ENCODE measurements at places on chromosomes 1 and 21.

GRCh38 chr1:36223381-36223995 is 755 bp upstream of the THRAP3 start:
- DNase-seq: no peak

DNA sequence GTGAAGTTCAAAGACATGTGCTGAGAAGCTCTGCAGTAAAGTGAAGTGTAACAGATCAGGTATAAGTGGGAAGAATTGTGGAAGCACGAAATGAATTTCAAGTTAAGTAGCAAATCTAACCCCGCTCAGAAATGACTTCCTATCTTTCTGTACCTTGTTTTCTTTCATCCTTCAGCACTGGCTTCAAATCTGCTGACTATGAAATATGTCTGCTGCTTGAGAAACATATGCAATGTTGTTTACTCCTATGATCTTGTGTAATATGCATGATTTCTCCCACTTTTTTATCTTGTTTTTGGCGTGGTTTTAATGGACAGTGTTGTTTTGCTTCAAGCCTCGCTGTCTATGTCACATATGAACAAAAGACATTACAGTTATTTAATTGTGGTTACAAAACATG is 545.3 kb upstream of the NCAM2 start:
- no peak for DNase-seq

- DNase-seq: no peak
These were observed 178.0 kb upstream of the DPT start for GRCh38 chr1:168907053-168907452.

DNA sequence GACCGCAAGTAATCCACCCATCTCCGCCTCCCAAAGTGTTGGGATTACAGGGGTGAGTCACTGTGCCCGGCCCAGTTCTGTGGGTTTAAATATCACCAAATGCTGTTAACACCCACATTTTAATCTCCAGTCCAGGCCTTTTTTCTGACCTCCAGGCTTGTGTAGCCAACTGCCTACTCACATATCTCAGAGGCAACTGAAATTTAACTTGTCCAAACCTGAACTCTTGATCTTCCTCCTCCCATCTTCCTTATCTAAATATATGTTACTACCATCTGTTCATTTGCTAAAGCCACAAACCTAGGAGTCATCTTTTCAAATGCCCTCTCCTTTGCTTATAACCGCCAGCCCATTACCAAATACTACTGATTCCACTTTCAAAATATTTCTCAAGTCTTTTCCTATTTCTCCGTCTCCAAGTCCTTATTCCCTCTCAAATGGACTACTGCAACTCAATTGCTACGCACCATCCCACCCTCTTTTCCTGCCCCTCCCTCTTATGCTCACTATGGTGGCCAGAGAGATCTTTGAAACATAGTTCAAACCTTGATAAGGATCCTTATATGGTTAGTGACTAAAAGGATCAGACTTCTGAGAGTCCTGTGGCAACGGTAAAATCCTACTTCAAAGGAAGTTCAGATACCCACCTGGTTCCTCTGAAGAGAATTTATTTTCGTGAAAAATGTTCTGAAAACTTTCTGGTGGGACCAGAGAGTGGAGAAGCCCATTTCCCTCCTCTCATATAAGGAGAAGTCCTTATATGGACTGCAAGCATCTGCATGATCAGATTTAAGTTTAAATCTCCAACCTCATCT is 78.5 kb upstream of the CDC42BPA start:
- DNase-seq: no peak

DNA sequence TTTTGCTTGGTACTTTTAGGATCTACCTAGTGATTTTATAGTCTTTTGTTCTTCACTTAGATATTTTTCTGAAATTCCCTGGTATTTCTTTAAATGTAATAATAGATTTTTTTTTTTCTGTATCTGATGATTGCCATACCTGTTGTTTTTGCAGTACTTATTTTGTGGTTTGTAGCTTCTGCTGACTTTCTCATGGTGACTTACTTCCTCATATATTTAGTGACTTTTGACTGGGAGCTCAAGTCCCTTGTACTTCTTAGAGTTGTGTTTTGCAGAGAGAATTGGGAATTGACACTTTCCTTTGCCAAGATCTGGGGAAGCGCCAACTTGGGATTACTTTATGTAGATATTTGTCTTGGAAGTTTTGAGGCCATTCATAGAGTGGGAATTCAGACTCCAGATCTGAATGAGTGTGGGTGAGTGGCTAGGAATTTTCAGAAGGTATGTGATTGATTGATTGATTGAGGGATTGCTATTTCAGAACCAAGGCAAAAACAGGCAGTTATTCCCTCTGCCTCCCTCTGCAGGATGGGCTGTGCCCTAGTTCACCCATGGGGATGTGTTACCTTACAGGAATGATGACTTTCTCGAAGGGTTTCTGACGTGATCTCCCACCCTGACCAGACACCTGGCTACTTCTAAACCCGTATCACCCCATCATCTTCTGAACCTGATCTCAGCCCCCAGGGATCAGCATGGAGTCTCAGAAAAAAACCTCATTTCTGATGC is 219.5 kb downstream of the URB2 start:
- DNase-seq: no peak

GRCh38 chr1:234858722-234859121 is 248.7 kb upstream of the IRF2BP2 start:
- DNase-seq: no peak

DNA sequence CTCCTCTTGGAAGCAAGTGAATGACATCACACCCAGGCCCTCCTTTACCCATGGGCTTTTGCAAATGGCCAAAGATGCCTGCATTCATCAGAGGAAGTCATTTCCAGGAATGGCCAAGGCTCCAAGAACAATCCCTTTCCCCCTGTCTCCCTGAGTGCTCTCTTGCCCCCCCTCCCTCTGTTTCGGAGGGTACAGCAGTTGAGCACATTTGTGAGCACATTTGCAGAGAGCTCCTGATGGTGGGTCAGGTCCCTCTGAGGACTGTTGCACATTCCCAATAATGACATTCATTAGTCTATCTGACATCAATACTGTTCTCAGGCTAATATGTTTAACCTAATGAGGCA is 113.4 kb downstream of the MATN1 start:
- DNase-seq: no peak

DNA sequence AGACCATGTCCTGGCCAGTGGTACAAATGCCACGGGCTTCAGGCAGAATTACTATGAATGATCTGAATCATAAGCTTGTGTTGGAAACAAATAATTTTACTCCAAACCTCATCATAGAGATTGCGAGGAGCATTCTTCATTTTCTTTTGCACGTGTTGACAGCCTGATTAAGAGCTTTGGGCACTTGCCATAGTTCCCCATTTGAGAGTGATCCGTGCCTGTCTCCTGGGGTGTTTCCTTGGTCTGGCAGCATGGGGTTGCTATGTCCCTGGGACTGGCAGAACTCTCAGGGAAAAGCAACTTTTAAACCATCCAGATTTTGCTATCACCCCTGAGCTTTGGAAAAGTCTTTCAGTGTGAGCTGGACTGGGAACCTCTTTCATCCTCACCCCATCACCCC is 54.3 kb upstream of the KCNJ6 start:
- no peak for DNase-seq

DNA sequence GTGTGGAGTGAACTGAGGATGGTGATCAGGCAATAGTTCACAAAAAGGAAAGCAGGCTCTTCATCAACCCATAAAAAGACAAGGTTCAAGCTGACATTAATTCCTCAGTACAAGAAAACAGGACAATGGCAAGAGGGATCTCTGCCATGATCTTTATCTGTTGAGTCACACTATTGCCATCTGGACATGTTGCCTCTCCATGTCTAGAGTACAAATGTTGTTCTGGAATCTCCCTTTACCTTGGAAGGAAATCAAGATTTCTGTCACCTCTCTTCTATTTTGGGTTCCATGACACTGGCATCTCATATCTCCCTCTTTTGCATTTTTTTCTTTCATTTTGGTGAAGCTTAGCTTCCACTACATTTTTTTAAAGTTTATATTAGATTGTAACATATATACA is 329.1 kb downstream of the USP25 start:
- no peak for DNase-seq

GRCh38 chr1:40338745-40339419 is 21.8 kb upstream of the COL9A2 start:
- DNase-seq: peak; percentile 62

DNA sequence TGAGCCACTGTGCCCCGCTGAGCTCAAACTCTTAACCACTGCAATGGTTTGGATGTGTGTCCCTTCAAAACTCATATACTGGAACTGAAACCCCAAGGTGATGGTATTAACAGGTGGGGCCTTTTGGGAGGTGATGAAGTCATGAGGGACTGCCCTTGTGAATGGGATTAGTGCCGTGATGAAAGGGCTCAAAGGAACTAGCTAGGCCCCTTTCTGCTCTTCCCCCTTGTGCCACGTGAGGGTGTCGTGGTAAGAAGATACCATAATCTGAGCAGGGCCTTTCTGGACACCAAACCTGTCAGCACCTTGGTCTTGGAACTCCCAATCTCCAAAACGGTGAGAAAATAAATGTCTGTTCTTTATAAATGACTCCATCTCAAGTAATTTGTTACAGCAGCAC is 45.5 kb upstream of the SPOCD1 start:
- no peak for DNase-seq

- no peak for DNase-seq
These were observed 96.0 kb downstream of the GRIK1 start for GRCh38 chr21:29843804-29844203.
